ENCODE measurements at places on chromosomes 6 and 20.

DNA sequence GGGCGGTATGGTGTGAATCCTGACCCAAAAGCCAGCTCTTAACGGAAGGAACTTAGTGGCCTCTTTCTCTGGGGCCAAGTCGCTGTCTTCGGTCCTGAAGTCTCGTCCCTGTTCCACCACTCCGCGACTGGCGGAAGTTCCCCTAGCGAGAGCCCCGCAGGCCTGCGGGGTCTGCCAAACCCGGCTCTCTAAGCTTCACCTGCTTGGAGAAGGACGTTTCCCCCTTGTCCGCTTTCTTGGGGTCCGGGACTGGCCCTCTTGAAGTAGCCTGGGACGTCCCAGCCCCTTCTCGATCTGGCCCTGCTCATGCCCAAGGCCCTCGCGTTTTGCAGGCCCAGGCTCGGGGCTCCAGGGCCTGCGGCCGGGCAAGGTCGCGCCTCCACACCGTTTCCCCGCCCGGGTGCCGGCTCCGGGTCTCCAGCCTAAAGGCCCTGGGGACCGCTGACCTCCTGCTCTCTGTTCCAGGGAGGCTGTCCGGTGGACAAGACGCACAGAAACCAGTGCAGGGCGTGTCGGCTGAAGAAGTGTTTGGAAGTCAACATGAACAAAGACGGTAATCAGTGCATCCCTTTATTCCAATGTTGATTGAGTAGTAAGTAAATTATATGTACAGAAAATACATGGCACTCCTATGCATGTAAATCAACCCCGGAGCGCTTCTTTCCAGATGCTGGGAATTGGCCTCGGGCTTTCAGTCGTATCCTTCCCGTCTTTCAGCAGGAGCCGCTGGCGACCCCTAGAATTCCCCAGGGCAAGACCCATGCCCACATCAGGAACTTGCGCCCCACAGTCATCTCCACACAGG, 8.8 kb downstream of the NR2E1 start:
- no peak for DNase-seq

GRCh38 chr20:610130-611046, at the start of gene TCF15:
TCF15 (minus strand) TSS chr20:610309; CDS start chr20:610237, 72 bp downstream.
- no peak for DNase-seq

GRCh38 chr6:91782802-91783201, 1195.9 kb upstream of the MAP3K7 start:
- DNase-seq, result no peak

- DNase-seq, result no peak
Observed at GRCh38 chr6:167892835-167893815, 66.4 kb downstream of the AFDN start.

DNA sequence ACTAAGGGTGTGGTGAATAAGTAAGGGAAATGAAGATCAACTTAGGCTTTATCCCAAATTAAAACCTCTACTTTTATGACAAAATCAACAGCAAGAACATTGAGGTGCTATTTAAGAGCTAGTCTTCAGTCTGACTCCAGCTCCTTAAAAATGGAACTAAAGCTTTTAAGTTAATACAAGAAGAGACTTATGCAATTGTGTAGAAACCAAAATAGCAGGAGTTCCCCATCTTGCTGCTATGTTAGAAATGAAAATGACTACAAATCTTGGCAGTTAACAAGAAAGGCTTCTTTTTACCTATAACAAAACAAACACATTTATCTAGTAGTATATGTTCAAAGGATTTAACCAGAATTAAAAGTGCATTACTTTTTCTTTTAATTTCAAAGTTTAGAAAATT, 25.7 kb downstream of the HMGN3 start:
- DNase-seq, result no peak

DNA sequence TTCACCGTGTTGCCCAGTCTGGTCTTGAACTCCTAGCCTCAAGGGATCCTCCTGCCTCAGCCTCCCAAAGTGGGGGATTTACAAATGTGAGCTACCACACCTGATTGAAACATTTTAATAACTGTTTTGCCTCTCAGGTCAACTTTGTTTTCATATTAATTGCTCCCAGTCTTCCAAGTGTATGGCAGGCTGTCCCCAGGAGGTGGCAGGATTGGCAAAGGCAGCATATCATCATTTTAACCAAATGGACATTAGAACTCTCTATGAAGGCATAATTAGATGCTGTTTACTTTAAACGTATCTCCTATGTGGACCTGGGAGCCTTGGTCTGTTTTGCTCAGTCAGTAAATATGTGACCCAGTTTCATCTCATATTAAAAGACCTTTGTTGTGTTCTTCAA, 59.2 kb upstream of the CSE1L start:
- DNase-seq, result no peak

GRCh38 chr20:58458342-58459057, 56.7 kb downstream of the APCDD1L start:
- no peak for DNase-seq

DNA sequence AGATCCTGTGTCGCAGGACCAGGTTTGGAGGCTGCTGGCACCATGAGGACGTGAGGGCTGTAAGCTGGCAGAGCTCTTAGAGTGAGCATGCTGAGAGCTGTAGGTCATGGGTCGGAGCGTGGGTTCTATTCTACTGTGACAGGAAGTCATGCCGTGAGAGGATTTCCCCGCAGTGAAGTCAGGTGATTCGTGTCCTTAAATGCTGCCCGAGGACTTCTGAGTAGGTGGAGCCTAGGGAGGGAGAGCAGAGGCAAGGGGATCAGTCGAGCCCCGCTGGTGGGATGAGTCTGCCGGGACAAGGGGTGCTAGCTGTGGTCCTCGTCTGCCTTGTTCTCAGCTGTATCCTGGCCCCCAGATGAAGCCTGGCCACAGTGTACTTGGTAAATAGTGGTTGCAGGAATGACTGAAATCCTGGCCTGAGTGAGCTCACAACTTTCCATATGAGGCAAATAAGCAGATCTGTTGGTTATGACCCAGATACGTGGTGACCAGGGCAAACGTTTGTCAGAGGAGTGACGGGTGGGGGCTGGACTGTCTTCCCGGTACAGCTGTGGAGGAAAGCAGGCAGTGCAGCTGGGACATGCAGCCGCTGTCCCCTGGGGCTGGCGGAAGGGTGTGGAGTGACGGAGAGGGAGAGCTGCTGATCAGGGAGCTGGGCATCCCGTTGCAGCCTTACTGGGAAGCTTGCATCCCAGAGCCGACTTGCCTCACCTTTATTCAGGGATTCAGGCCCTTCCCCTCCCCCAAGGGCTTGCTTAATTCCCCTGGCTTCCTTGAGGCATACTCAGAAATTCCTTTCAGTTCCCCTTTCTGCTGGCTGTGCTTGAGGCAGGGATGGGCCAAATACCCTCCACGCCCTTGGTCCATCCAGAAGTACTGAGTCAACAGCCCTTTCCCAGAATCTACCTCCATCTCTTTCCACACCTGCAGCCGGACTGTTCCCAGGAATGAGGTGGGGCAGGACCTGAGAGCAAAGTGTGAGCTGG, 250.9 kb upstream of the RREB1 start:
- no peak for DNase-seq

GRCh38 chr6:8352966-8353340, 82.4 kb downstream of the SLC35B3 start:
- DNase-seq, result no peak

GRCh38 chr20:20003031-20003954, 13.9 kb upstream of the NAA20 start:
- no peak for DNase-seq

GRCh38 chr20:19673575-19673974, 84.5 kb upstream of the RIN2 start:
- DNase-seq, result no peak

DNA sequence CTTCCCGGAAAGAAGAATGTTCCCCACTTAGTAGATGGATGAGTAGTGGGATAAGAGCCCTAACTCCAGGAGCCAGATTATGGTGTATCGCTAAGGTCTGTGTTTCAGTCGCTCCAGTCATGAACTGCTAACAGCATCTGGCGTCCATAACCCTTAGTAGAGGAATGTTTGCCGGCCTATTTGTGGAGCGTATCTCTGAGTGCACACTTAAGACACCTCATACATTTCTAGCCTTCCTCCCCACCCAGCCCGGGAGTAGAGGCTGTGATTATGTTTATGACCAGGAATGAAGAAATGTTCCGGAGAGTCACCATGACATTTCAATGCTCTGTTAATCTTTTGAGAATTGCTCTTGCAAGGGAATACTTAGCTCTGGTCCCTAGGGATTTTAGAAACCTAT, 251.1 kb upstream of the SOX4 start:
- DNase-seq, result peak; percentile 37

DNA sequence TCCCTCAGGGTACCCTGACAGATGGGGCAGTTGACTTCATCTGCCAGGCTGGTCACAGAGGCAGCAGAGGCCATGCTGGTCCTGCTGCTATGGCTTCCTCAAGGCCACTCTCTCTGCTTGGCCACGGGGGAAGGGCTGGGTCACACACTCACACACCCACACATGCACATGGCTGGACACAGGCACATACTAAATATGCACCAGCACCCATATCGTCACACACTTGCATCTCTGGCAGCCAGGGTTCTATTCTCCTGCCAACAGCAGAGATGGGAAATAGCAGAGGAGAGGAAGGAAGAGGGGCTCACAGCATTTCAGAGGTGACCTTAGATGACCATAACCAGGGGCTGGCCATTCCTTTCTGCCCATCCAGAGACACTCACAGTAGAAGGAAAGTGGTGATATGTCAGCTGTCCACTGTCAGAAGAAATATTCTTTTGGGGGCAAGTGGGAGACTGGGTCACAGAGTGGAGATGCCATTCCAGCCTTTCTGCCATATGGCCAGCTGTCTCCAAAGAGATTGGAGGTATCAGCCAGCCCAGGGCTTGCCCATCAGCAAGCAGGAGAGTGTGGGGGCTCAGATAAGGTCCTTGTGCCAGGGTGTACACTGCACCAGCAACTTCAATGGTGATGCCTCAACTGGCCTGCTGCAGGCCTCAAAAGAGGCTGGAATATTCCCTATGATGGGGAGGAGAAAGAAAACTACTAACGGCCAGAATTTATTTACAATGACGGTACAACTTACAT, at the start of gene TRIM10:
Gene TRIM10 (minus strand): TSS at position 427 of the 747 bp plus-strand sequence. CDS start 353 bp downstream, at position 74.
- no peak for DNase-seq

- no peak for DNase-seq
Observed at GRCh38 chr6:80488190-80488589, 381.7 kb downstream of the BCKDHB start.

DNA sequence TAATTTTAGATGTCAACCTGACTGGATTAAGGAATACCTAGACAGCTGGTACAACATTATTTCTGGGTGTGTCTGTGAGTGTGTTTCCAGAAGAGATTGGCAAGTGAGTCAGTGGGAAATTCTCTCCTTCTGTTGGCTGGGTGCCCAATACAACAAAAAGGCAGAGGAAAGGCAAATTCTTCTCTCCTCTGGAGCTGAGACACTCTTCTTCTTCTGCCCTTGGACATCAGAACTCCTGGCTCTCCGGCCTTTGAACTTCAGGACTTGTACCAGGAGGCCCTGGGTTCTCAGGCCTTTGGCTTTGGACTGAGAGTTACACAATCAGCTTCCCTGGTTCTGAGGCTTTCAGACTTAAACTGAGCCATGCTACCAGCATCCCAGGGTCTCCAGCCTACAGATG, 7.8 kb upstream of the BTN3A1 start:
- DNase-seq, result no peak

Measured in BJ (cell line).